ENCODE measurements at places on chromosomes 16 and 17.

DNA sequence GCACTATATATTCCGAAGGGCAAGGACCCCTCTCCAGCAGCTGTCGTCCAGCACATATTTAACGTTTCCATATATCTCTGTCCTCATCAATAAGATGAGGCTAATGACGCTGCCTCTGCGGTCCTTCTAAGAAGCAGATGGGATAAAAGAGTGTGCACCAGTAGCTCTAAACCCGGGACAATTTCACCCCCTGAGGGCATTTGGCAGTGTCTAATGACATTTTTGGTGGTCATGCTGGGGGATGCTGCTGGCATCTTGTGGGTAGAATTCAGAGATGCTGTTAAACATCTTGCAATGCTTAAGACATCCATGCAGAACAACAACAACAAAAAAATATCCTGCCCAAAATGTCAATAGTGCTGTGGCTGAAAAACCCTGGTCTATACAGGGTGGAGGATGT, 372.9 kb downstream of the CDH13 start:
- DNase-seq, result no peak

DNA sequence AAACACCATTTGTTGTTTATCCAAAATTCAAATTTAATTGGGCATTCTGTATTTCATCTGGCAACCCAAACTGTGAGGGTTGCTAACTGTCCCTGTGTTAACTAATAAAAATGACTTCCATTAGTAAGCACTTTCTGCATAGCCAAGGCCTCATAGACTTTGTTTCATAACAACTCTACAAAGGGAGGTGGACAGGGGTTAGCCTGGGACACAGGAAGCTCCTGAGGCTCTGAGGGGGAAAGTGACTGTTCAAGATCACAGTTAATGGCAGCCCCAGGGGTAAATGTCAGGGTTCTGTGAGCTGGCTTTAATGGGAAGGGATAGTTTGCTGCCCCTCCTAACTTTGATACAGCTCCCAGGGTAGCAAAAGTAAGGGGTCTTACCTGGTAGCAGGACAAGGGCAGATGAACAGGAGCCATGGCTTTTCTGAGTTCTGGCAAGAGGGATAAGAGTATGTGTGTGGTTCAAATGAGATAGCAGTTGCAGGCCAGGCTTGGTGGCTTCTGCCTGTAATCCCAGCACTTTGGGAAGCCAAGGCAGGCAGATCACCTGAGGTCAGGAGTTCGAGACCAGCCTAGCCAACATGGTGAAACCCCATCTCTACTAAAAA, 2.2 kb downstream of the HEATR9 start:
- no peak for DNase-seq

GRCh38 chr16:14963281-14964173, 11.3 kb upstream of the PDXDC1 start:
- no peak for DNase-seq

DNA sequence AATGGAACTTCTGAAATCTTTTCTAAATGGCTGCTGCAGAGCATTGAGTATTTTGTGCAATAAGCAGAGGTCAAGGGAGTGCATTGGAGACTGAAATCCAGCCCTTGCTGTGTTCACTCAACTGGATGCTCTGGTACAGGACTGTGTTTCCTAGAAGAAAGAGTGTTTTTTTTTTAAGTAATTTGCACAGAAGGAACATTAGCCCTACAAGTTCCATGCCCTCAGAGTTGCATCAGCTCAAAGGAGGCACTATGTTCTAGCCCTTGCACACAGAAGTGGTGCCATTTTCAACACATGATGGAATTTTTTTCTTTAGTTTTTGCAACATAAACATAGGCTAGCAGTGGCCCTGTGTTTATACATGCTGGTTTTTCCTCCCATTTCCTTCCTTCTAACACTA, 144.1 kb upstream of the HLF start:
- DNase-seq, result no peak

- no peak for DNase-seq
These were observed 40.8 kb downstream of the NT5M start for GRCh38 chr17:17343896-17344506.
